Fibroblast of skin of scalp (primary cell): ENCODE measurements at places on chromosomes 1 and 21.

DNA sequence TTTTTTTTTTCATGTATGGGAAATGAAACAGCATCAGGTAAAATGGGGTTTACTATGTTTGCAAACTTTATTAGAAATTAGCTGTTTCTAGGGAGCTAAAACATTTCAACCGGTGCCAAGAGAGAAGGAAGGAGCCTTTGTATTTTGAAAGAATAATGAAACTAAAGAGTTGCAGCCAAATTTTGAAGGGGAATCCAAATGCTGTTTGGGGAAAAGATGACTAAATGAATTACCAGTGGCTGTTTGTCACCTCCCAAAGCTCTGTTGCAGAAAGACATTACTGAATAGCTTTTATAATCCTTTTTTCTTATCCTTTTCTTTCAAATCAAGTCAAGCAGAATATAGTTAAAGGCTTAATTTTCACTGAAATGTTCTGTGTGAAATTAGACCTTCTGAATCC, 591.3 kb upstream of the ADGRL2 start:
- no peak for DNase-seq

- peak; percentile 74 for DNase-seq
These were observed 47.1 kb upstream of the DMBX1 start for GRCh38 chr1:46442317-46443161.

- DNase-seq: no peak
These were observed at the start of gene TACSTD2 for GRCh38 chr1:58576727-58577653. Gene TACSTD2 (minus strand): TSS chr1:58577252. CDS start chr1:58577156, 96 bp downstream.

GRCh38 chr1:244035358-244035757, 15.7 kb upstream of the ZBTB18 start:
- DNase-seq: no peak

DNA sequence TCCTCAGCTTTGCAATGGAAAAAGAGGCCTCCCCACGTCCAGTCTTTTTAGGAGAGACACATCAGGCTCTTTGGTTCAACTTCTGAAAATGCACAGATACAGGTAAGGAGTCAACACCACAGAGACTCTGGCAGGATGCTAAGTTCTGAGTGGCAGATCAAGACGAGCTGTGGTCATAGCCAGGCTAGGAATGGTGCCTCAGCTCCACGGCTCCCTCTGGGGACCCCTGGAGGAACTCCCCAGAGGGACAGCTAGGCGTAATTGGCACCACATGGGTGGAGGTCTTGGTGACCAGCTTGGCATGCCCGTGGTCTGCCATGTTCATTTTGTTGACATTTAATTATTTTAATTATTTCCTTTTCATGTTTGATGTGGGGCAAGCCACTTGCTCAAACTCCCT, 206.1 kb downstream of the KAZN start:
- DNase-seq: no peak

DNA sequence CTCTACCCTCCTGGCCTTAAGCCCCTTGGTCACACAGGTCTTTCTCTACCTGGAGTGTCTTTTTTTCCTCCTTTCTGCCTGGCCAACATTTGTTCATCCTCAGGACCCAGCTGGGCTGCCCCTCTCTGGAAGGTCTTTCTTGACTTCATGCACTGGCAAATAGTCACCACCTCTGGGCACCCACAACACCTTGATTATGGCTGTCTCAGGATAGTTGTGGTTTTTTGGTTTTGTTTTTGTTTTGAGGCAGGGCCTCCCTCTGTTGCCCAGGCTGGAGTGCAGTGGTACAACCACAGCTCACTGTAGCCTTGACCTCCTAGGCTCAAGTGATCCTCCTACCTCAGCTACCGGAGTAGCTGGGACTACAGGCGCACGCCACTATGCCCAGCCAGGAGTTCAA, 10.8 kb downstream of the RPS6KA1 start:
- no peak for DNase-seq

DNA sequence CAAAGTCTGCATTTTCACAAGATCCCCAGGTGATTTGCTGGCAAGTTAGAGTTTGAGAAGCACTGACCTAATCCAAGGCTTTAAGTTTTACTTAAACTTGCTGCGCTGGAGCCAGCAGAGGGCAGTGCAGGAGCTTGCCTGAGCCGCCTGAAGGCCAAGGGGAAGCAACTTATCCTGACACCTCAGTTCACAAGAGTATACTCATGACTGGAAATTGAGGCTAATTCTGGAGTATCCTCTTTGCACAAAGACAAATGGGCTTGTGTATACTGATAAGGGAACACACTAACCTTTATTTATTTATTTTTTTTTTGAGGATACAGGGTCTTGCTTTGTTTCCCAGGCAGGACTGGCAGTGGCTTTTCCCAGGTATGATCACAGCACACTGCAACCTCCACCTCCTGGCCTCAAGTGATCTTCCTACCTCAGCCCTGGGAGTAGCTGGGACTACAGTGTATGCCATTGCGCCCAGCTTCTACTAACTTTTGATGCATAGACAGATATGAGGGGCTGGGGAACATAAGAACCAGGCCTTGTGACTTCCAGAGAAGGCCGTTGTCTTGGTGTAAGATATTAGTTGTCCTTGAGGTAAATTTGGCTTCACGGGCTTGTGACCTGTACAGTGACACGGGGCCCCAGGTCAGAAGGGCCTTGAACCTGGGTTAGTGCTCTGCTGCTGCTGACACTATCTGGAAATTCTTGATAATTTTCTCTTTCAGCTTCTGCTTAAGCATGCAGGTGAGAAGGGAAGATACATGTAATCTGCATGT, 29.0 kb upstream of the SLAMF1 start:
- DNase-seq: peak; percentile 55

GRCh38 chr1:230047114-230047865, 19.7 kb upstream of the GALNT2 start:
- DNase-seq: no peak

- DNase-seq: peak; percentile 23
These were observed 76.3 kb upstream of the LMO4 start for GRCh38 chr1:87252406-87252805.

- DNase-seq: no peak
These were observed 87.8 kb upstream of the S1PR1 start for GRCh38 chr1:101148980-101149379.

- DNase-seq: no peak
These were observed 31.4 kb downstream of the PLPP3 start for GRCh38 chr1:56547977-56548376.

DNA sequence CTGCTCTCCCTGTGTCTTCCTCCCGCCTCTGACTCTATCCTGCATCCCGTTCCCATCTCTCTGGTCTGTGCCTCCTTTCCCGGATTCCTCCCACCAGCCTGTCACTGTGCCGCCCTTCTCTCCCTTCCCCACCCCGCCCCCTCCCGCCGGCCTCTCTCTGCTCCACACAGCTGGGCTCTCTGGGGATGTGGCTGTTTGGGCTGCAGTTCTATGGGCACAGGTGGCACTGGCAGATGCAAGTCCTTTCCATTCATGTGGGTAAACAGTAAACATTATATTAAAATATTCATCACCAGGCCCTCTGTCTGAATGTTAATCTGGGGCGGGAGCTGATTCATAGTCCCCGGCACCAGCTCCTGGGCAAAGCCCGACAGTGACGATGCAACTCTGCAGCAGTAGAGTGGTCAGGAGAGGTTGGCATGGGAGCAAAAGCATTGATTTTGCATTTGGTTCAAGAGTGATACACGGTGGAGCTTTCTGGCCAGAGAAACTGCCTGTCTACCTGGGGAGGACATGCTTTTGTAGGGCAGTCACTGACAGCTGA, 249.3 kb downstream of the TNR start:
- DNase-seq: no peak

DNA sequence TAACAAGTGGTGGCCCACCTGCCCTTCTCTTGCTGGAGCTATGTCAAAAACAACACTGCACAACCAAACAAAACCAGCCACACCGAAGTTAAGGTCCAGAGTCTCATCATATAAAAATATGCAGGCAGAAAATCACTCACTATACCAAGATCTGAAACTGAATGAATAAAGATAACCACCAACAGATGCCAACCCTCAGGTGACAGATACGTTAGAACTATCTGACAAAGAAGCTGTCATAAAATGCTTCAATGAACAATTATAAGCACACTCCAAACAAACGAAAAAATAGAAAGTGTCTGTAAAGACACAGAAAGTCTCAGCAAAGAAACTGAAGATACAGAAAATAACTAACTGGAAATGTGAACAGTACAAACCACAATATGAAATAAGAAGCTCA, 14.0 kb downstream of the ZNF496 start:
- DNase-seq: no peak

GRCh38 chr1:55916481-55916880, 662.9 kb downstream of the PLPP3 start:
- DNase-seq: peak; percentile 64

- DNase-seq: no peak
These were observed 9.6 kb downstream of the STUM start for GRCh38 chr1:226558036-226558650.

DNA sequence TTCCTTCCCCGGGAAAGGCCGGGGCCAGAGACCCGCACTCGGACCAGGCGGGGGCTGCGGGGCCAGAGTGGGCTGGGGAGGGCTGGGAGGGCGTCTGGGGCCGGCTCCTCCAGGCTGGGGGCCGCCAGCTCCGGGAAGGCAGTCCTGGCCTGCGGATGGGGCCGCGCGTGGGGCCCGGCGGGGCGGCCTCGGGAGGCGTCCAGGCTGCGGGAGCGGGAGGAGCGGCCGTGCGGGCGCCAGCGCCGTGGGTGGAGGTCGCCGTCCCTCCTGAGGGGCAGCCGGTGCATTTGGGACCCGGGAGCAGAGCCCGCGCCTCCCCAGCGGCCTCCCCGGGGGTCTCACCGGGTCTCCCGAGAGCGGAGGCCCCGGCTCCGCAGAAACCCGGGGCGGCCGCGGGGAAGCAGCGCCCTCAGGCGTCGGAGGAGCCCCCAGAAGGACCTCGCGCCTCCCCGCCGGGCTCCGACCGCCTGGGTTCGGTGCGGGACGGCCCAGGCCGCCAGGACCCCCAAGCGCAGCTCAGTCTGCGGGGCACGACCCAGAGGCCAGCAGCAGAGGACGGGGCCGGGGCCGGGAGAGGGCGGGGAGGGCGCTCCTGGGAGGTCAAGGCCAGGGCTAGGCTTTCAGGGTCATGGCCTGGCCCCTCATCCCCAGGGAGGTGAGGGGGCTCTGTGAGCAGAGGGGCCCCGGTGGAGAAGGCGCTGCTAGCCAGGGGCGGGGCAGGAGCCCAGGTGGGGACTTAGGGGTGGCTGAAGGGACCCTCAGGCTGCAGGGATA, 7.2 kb upstream of the SLX9 start:
- peak; percentile 38 for DNase-seq

- DNase-seq: no peak
These were observed 17.2 kb downstream of the ATP1A1 start for GRCh38 chr1:116390195-116390594.

DNA sequence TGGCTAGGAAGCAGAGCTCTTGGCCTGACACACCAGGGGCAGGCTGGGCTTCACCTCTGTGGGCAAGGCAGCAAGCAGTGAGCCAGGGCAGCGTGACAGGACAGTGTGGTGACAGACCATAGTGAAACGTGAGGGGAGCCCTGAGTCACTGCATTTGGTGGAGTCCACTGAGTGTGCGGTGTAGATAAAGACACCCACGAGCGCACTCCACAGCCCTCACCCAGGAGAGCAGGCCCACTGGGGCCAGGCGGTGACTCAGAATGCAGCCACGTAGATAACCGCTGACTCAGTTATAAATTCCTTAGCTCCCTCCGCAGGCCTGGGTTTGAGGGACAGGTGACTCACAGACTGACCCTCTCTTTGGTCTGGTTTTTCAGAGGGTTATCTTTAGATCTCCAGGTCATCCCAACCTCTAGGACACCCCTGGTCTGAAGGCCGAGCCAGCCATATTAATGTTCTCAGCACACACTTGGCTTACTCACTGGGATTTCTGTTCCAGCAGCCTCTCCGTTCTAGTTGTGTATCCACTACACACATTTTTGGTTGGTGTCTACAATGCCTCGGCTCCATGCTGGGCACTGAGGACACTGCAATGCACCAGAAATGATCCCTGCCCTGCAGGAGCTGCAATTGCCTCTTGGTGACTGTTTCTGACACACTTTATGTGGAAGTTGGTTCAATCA, 90.2 kb upstream of the TSPAN2 start:
- peak; percentile 96 for DNase-seq

DNA sequence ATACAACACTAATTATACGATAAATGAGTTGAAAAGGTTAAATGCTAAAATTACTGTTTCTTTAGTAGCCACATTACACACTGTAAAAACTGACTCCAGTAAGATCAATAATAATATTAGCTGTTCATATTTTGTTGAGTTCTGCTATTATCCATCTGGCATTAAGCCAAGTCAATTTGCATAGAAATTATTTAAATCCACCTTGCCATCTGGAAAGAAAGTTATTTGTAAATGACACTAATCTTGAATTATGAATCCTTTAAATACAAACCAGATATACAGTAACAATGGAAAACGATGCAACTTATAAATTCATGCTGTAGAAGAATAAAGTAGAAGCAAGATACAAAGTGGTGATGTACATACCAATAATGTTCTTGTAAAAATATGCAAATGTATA, 81.4 kb upstream of the BCL10 start:
- no peak for DNase-seq

DNA sequence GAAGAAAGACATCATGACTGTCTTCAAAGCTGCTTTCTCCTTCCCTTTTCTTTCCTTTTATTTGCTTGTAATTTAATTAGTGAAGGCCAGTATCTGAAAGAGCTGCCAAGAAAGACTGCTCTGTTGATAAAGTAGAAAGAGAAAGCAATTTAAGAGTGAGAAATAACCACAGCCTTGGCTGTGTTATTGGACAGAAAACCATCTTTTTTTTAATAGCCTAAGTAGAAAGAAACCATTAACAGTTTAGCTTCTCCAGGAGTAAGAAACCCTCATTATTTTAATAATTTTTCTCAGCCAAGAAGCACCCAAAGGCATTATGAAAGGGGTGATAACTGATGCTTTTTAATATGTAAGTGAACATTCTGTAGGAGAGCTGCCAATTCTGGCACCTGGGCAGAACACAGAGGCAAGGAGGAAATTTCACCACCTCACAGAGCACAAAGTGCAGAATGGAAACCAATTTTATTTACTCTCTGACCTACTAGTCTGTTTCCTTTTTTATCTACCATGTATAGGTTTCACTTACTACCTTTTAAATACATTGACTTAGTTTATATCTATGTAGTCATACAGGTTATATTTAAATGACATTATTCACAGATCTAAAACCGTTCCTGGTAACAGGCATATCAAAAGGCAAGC, 703.2 kb downstream of the MRPL39 start:
- no peak for DNase-seq

GRCh38 chr1:66927528-66927927, 2.7 kb downstream of the MIER1 start:
- DNase-seq: no peak

DNA sequence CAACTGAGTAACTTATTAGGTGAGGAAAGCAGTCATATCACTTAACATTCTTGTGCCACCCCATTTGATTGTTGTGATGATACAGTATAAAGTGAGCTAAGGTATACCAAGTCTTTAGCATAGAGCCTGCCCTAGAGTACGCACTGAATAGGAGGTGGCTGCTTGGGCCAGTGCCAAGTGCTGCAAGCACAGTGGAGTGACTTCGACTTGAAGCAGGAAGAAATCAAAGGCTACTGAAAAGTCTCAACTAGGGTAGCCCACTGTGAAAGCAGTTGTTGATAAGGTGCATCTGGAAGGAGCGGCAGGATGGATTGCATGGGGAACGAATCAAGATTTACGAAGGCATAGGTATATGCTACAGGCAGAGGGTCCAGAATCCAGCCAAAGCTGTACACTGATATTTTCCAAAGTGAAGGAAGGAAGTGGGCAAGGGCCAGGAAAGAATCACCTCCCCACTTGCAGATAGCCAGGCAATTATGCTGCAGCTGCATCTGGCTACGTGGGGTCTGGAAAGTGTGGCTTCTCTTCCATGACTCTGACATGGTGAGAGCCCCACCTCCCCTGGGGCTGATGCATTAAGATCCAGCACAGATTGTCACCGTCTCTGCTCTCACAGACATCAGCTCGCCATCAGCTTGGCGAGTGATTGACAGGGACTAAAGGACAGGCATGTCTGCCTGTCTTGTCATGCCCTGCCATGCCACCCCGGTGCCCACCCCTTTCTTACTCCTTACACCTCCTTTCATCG, 287.0 kb upstream of the PLXNA2 start:
- no peak for DNase-seq
